ENCODE measurements at places on chromosomes 3 and 15.

- no peak for DNase-seq
Measured at GRCh38 chr3:185789891-185790830, 34.7 kb downstream of the IGF2BP2 start.

DNA sequence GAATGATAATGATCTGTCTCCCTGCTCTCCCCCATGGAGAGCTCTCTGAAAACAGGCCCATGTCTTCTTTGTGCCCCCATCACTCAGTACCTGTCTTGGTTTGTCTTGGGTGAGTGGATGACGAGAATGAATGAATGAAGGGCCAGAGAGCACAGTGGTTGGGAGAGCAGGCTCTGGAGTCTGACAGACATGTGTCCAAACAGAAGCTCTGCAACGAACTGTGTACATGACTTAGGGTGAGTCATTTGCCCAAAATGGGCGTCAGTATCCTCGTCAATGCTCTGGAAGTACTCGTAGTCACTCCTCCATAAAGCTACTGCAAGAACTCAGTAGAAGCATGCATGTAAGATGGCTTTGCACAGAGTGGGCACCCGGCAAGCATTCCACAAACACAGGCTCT lies 170.2 kb upstream of the TLE3 start:
- no peak for DNase-seq

GRCh38 chr15:31377030-31377429 lies 50.4 kb downstream of the KLF13 start:
- no peak for DNase-seq

- DNase-seq: peak; percentile 82
Measured at GRCh38 chr3:170869645-170870593, at the start of gene RPL22L1. Gene RPL22L1, minus strand, starts transcription at chr3:170870195. Its CDS starts 28 bp downstream, at chr3:170870167.
